ENCODE measurements at places on chromosomes 16 and 17. TPM values are rescaled to one million over a fixed set of nuclear protein-coding genes. Genes with fewer than 3 reads are reported as not detected.

Gene TEPSIN
- total RNA-seq: 20.5 TPM

Gene EPX
- not detected for total RNA-seq

Gene HAS3
- 1.8 TPM for total RNA-seq

Gene OR1F1
- total RNA-seq: not detected

Gene SCARF1
- total RNA-seq: 152 TPM

Gene B4GALNT2
- not detected for total RNA-seq

Gene ADAM11
- 0.10 TPM for total RNA-seq

Gene TNK1
- 0.38 TPM for total RNA-seq

Gene INCA1
- 0.33 TPM for total RNA-seq

Gene NLE1
- total RNA-seq: 24.9 TPM

Gene SPATA22
- not detected for total RNA-seq

Gene TBX6
- 0.33 TPM for total RNA-seq

Gene IL21R
- total RNA-seq: 0.29 TPM

Gene FBXO39
- total RNA-seq: 5.9 TPM

Gene ACBD4
- 3.5 TPM for total RNA-seq

Gene TUFM
- total RNA-seq: 145 TPM

Gene C16orf54
- not detected for total RNA-seq

Gene ARMC5
- 22.8 TPM for total RNA-seq

Gene GRIN2A
- total RNA-seq: not detected

Gene PRSS36
- 0.65 TPM for total RNA-seq

Gene TBC1D28
- not detected for total RNA-seq

Gene RHBDF1
- total RNA-seq: 29.2 TPM

Gene CD300LG
- under 0.01 TPM for total RNA-seq

Gene IRX3
- total RNA-seq: 0.65 TPM

Gene SLFN12L
- not detected for total RNA-seq

Gene FBRS
- 40.1 TPM for total RNA-seq

Gene C1QTNF1
- total RNA-seq: 2.9 TPM

Gene ARL17B
- total RNA-seq: 3.9 TPM

Gene CRYM
- not detected for total RNA-seq

Gene PVALEF
- total RNA-seq: not detected
